ENCODE measurements at places on chromosomes 1 and 21.

DNA sequence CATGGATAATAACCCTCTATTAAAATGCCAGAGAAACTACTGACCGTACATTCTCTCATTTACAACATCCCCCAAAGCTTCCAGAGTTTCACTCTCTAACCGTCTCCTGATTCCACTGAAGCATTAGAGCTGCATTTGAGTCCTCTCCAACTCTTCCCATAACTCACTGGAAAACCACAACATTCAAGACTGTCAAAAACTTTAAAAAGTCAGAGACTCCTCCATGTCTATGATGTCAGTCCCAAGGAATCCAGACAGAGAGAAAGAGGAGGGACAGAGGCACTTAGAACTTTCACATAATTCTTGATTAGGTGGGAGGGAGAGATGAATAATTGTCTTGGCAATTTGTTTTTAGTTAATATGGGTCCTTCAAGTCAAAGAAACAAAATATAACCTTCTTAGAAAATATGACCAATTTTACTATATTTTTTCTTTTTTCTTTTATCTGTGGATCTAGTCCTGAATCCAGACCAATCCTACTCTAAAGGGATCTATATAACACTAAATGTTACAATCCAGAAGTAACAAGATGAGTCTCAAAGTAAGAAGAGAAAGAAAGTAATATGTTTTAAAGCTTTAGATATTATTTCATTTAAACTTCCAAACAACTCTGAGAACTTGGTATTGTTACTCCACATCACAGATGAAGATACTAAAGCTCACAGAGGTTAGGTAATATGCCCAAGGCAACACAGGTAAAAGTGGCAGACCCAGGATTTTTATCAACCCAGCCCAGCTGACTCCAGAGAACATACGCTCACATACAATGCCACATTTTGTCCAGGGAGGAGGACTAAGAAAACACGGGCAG lies 23.8 kb downstream of the OTUD7B start:
- no peak for DNase-seq

DNA sequence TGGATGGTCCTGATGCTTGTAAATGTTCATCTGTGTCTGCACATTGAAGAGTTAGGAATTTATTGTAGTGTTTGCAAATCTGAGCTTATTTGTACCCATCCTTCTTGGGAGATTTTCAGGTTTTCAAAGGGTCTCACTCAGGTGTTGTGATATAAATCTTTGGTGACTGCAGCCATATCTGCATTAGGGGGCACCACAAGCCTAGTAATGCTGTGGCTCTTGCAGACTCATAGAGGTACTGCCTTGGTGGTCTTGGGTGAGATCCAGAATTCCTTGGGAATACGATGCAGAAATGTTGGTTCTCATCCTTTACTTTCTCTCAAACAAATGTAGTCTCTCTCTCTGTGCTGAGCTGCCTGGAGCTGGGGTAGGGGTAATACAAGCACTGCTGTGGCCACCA lies 405.9 kb downstream of the TTLL7 start:
- no peak for DNase-seq

DNA sequence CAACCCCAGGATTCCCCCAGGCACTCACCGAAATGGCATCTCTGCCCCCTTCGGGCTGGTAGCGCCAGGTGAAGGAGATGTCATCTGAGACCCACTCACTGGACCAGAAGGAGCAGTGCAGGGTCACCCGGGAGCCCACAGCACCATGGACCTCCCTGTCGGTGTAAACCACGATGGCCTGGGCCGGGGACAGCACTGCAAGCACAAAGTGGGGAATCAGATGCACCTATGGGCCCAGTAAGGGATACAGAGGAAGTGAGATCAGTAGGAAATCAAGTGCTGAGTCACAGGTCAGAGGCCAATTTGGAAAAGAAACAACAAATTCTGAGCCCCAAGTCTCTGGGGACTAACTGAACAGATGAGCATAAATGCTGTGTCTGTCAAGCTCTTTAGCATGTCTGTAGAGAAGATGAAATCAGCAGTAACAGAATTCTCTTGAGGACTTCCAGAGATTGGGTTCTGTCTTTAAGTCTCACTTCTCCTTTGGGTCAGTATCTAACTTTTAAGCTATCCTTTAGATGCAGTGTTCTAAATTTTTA lies 2.5 kb downstream of the MPZ start:
- peak; percentile 47 for DNase-seq

DNA sequence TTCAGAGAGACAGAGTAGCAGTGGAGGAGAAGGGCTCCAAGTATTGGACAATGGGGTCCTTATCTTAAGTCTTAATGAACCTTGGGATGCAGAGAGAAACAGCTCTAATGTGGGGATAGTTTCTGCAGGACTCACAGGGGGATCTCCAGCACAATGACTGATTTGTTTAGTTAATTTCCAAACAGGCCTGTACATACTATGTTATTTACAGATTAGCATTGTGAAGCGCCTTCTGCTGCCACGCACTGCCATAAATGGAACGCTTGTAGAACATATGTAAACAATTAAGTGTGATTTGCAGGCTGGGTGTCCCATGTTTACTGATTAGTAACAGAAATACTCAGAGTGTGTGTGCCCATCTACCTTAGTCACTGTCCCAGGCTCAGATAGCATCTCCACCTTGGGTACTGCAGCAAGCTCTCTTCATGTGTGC lies 56.1 kb downstream of the NTPCR start:
- DNase-seq: no peak

DNA sequence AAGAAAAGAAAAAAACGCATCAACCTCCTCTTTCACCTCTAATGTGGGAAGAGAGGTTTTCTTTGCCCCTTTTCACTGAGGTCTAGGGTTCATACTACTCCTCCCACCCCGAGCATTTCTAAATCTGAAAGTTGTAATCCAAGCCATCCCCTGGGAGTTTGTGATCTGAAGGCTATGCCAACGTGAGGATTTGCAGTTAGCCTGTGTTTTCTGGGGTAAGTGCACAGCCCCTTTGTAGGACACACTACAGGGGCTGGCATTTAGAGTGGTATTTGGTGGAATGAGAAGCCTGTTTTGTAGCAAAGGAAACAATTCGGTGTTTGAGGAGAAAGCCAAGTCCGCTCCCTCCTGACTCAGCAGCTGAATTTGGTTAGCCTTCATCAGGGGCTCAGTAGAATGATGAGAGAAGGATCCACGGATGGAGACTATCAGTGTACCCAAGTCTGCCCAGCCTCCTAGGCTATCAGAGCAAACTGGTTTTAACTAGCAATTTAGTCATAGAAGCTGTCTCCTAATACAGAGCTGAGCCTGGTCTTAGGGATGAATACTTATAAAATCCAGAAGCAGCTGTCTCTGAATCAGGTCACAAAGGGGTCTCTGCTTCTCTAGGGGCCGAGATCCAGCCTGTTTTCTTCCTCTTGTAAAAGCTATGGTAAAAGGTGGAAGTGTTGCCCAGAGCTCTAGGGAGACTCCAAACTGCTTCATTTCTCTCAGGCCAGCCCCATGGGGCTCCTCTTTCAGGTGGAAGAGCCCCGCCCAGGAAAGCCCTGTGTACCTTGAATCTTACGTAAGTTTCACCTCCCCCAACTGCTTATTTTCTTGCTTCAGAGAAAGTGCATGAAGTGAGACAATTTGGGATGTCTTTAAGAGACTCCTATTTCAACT lies 2.1 kb downstream of the PCP4L1 start:
- DNase-seq: no peak

DNA sequence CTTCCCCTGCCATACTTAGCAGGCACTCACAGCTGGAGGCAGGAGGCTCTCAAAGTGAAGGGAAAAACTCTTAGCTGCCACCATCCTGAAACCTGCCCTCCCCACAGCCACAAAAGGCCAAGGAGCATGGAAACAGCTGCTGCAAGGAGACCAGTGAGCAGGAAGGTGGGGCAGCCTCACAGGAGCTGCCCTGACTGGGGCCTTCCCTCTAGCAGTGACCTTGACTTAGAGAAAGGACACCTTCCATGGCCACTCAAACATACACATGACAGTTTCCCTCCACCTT lies 126.3 kb downstream of the HIVEP3 start:
- DNase-seq: no peak

DNA sequence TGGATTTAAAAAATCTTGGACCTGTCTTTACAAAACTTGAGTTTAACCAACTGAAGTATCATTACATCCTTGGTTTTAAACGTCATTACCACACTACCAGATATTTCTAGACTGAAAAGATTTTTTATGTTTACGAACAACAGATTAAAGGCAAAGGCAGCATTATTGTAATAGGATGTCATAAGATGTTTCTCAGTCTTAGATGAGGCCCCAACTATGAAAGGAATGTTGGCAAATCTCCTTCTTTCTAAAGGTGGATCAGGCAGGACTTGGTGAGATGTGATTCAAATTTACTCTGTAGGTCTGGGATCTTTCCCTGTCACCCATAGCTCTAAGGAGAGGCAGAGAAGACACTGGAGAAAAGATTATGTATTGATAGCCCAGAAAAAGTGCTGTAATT lies 417.9 kb downstream of the PTBP2 start:
- no peak for DNase-seq

GRCh38 chr1:35894183-35894582 lies 11.2 kb downstream of the AGO1 start:
- DNase-seq: peak; percentile 91

DNA sequence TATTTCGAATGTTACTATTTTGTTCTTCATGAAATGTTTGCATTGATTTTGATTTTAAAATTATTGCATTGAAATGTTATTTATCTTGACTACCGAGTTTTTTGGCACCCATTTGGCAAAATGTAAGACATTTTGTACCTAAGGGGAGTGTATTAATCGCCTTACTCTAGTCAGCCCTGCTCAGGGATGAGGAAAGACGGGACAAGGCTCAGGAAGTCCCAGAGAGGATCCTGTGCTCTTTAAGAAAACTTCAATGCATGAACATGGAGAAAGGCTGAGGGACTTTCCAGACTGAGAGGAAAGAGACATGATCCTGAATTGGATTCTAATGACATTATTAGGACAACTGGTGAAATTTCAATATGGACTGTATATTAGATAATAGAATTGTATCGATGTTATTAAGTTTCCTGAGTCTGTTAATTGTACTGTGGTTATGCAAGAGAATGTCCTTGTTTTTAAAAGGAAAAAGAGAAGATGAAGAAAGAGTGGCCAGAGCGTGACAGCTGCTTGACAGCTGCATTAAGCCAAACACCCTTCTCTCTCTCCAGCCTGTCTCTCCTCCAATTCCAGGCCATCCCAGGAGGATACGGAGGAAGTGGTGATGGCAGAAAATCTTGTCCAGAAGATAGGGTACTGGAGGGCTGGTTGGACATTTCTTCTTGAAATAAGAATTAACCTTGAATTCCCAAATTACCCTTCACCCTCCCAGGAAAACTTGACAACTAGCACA lies 66.0 kb downstream of the PLEKHA6 start:
- DNase-seq: no peak

DNA sequence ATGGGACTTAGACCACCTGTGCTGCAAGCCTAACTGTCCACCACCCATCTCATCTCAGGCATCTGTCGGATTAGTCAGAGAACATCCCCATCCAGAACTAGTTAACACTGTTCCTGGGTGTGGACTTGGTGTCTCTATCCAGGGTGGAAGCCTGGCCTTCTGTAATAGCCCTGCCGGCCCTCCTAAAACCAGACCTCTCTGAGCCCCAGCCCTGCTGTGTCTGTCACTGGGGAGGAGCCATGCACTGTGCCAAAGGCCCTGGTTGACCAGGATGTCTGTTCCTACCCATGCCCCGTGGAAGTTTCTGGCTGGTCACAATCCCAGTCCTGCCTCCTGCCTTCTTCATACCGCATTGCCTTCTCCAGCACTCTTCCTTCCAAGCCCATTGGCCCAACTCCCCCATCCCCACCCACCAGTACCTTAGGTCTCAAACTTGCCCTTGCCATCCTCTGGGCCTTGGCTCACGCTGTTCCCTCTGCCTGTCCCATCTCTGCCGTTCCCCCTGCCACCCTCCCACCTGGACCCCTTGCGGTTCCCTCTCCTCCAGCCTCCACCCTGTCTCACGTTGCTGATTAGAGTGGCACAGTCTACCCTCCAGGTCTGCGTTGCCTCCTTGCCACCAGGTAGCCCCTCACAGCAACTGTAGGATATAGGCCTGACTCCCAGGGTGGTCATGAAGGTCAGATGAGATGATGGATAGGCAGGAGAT lies 105.6 kb downstream of the EPHB2 start:
- DNase-seq: no peak

DNA sequence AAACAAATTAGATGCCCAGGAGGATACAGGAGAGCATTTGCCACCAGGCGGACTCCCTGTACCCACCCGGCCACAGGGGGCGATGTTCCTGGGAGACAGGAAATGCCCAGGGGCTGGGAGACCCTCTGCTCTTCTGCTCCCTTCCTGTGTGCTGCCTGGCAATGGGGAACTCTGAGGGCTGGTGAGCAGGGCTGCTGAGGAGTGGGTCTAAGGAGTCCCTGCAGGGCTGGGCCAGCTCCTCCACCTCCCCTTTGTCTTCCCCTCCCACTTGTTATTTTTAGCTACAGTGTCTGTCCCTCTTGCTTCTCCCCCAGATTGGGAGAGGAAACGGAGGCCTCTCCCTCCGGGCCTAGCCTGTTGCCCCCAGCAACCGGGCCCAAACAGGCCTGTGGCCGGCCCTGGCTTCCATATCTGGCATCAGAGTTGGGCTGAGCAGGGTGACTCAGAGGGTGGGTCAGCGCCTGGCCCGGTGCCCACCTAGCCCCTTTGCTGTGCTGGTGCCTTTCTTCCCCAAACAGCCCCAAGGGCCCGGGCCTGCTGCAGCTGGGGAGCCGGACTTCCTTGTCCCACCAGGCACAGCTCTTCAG lies 11.6 kb downstream of the LMNA start:
- DNase-seq: peak; percentile 95

GRCh38 chr1:77016386-77016985 lies 149.2 kb downstream of the ST6GALNAC5 start:
- no peak for DNase-seq

- no peak for DNase-seq
Observed at GRCh38 chr1:54371038-54371941, 34.9 kb downstream of the SSBP3 start.

- no peak for DNase-seq
Observed at GRCh38 chr1:67612788-67613241, 72.2 kb upstream of the GADD45A start.

DNA sequence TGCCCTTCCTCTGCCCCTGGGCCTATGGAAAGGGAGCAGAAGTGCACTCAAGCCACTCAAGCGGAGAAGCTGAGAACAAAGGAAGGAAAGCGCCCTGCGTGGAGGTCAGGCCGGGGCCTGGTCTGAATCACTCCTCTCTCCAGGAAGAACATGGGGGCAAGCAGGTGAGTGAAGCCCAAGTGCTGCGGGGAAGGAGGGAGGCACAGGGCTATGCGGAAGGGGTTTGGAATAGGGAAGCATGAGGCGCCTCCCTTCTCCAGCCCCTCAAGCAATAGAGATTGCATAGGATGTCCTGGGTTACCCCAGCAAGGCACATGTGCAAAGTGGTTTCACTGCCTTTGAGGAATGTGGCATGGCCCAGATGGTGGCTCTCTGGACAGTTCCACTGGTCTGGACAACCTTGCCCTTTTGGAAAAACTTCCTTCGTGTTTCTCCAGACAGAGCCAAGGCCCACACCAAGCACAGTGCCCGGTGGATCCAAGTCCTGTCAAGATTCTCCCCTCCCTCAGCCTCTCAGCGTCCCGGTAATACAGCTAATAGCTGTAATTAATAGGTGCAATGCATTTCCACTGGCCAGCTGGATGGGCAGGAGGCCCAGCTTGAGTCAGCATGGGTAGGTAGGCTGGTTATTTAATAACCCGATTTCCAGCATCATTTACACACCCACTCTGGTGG lies 13.7 kb downstream of the BLACAT1 start:
- DNase-seq: no peak

- no peak for DNase-seq
Observed at GRCh38 chr1:65247419-65248359, 61.7 kb upstream of the DNAJC6 start.

GRCh38 chr1:43135857-43136781 lies 36.0 kb downstream of the EBNA1BP2 start:
- no peak for DNase-seq

Measured in suppressor macrophage treated with lipopolysaccharide for 1 hour (primary cell).